HAP-1 (cell line): ENCODE measurements at places on chromosomes 6 and 20.
A peak's percentile ranks its signal among the peaks of the same experiment; 100 is the strongest.

- no peak for DNase-seq
Observed at GRCh38 chr20:12829170-12829569, 179.6 kb upstream of the SPTLC3 start.

- DNase-seq, result peak; percentile 60
Observed at GRCh38 chr6:15441215-15441868, 195.5 kb downstream of the JARID2 start.

- no peak for DNase-seq
Observed at GRCh38 chr6:16433338-16433890, 195.0 kb downstream of the GMPR start.

DNA sequence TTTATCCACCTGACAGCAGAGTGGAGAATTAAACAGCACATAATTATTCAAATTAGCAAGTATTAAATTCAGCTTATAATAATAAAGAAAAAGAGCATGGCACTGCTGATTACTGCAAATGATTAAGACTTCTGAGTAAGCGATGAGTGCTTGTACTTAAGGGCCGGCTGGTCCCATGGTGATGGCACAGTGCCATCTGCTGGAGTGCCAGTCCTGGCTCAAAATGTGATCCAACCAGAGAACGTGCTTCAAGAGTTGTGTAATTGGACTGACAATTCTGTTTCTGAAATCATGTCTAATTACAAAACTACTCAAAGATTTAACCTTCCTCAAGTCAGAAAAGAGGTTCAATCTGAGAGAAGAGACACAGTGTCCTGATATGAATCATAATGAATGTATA, 181.6 kb upstream of the RGS17 start:
- peak; percentile 48 for DNase-seq

DNA sequence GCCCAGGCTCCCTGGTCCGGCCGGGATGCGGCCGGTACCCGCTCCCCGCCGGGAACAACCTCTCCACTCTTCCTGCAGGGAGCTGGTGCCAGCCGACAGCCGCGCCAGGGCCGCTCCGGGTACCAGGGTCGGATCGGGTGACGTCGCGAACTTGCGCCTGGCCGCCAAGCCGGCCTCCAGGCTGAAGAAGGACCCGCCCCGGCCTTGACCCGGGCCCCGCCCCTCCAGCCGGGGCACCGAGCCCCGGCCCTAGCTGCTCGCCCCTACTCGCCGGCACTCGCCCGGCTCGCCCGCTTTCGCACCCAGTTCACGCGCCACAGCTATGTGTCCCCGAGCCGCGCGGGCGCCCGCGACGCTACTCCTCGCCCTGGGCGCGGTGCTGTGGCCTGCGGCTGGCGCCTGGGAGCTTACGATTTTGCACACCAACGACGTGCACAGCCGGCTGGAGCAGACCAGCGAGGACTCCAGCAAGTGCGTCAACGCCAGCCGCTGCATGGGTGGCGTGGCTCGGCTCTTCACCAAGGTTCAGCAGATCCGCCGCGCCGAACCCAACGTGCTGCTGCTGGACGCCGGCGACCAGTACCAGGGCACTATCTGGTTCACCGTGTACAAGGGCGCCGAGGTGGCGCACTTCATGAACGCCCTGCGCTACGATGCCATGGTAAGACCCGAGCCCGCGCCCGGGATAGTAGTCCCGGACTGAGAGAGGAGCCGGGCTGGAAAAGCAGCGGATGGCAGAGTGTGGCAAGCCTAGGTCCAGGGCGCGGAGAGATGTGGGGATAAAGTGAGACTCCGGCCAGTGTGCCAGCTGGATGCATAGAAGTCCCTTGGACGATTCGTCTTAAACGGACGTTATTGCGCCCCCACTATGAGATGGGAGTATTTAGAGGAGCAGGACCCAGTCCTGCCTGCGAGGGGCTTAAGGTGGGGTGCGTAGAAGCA, at the start of gene NT5E:
NT5E (plus strand) TSS at position 266 of the 942 bp plus-strand sequence; CDS start at position 323, 57 bp downstream.
- DNase-seq, result no peak

DNA sequence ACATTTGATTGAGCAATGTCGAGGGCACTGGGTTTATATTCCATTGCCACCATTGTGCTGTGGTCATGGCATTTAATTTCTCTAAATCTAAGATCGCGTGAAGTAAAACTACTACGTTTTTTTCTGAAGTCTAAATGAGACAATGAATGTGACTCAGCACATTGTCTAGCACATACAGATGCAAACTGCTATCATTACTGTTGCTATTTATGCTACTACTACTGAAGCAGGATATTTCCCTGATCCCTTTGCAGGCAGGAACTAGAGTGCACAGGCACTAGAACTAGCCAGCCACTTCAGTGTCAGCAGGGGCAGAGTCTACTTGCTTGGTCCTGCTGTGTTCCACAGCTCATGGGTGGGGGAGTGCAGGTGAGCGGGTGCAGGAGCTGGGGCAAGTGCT, 449.7 kb downstream of the CDKAL1 start:
- DNase-seq, result no peak

DNA sequence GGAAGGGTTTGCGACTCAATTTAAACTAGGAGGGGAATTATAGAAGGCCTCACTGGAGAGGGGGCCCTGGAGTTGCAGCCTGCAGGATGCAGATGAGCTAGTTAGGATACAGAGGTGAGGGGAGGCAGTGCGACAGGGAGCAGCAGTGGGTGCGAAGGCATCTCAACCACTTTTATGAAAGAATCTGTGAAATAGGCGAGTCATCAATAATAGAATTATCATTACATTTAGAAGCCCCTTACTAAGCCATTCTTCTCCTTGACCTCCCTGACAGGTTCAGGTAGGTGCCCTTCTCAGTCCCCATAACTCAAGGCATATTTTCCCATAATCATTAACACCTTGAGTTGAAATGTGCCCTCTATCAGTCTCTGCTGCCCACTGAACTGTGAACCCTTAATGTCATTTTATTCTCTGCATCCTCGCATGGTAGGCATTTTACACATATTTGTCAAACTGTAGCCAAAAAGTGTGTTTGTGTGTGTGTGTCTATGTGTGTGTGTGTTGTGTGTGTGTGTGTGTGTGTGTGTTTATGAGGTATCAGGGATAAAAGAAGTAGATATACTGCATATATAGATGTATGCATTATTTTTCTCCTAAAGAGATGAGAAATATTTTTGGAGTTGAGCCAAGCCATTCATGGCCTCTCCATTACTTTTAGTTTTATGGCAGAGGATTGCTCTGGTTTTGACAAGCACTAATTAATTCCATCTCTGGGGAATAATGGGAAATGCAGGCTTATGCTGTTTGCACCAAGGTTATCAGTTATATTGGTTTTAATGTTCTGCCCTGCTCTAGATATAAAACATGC, 898.8 kb downstream of the KIF16B start:
- no peak for DNase-seq

- no peak for DNase-seq
Observed at GRCh38 chr6:30007132-30007764, 53.8 kb upstream of the POLR1H start.

GRCh38 chr6:108518714-108519576, 41.8 kb upstream of the FOXO3 start:
- peak; percentile 56 for DNase-seq

- DNase-seq, result no peak
Observed at GRCh38 chr6:52373151-52373690, 11.3 kb downstream of the PAQR8 start.

DNA sequence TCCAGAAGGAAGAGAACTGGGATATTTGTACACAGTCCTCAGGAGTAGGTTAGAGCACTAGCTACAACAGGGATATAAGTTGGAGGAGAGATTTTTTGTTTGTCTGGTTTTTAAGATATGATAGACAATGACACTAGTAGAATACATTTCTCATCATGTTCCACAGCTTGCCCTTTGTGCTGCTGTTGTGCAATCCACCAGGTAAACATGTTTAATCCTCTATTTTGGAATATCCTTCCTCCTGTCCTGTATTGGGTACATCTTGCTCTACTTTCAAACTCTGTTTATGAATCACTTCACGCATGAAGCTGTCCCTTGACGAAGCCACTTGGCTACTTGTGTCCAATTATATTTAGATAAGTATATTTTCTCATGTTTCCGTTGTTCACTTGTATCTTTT, 153.6 kb upstream of the TENT5A start:
- no peak for DNase-seq

- DNase-seq, result peak; percentile 50
Observed at GRCh38 chr6:107866606-107867301, 42.6 kb upstream of the SCML4 start.

- DNase-seq, result no peak
Observed at GRCh38 chr20:45835329-45835765, 1.7 kb downstream of the SNX21 start.

GRCh38 chr20:36306553-36307411, 643 bp downstream of the DLGAP4 start:
- DNase-seq, result no peak

DNA sequence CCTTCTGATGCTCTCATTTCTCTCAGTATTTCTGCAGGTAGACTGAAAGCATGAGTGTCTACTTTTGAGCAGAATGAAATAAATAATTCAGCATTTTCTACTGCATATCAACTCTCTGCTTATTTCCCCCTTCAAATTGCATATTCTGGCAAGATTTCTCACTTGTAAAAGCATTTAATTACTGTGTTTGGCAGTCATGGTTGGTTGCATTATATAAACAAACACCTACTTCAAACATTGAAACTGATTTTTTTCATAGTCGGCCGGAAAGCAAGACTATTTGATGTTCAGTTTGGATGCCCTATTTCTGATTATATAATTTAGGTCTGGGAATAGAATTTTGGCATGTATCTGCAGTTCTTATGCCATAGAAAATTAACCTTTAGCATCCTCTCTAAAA, 73.1 kb downstream of the PLEKHG1 start:
- DNase-seq, result no peak

DNA sequence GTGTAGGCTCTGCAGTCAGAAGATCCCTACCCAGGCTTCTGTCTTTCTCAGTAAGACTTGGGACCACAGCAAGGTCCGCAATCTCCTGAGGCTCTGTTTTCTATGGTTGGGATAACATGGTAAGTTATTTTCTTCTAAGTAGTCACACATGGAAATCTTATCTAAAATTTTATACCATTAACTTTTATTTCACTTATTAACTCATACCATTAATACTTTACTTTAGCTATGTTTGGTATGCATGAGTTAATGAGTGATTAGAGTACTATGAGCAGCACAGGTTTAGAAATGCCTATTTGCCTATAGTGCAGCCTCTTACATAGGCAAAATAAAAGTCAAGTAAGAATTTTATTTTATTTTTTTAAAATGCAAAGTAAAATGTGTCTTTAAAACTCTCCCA, 27.2 kb downstream of the GINM1 start:
- DNase-seq, result no peak

DNA sequence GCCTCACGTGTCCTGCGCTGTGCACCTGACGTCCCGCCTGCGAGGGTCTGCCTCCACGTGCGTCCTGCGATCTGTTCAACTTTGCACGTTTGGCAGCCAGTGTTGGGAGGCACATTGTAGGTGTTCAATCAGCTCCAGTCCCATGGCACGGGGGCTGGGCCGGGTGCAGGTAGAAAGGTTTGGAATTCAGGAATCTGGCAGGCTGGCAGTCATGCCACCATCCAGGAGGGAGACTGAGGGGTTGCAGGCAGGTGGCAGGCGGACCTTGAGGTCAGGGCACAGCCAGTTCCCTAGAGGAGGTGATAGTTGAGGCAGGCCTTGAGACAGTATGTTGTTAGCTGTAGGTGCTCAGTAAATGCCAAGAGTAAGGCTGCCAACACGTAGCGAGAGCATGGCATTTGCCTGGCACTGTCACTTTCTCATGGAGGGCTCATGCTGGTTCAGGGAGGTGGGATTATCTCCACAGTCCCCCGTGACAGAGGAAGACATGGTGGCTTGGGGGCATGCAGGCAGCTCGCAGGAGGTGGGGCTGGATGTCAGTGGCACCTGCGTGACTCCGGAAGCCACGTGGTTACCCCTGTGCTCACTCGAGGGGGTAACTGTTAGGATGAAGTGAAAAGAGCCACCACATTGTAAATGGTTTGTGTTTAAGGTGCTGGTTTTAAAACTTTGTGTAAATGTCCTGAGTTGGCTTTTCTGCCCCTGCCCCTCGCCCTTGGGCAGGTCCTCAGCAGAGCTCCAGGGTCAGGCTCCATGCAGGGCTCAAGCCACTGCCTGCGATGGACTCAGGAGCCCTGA, 111.8 kb upstream of the FRMD1 start:
- no peak for DNase-seq

GRCh38 chr6:32659856-32660595, 6.4 kb downstream of the HLA-DQB1 start:
- no peak for DNase-seq

DNA sequence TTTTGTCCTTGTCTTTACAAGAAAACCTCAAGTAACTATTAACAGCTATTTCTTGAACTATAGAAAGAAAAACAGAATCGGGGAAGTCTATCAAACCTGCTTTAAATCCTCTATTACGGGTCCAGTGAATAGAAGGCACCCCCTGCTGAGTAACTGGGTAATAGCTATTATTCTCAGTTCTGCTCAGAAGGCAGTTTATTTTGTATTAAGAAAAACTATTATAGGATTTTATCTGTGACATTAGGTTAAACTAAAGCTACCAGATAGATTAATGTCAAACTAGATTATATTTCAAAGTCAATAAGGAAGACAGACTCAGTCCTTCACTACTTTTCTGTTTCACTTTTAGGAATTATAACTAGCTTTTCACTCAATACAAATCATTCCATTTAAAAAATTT, 93.7 kb downstream of the DST start:
- peak; percentile 36 for DNase-seq

GRCh38 chr6:88881451-88881850, 82.0 kb downstream of the RNGTT start:
- DNase-seq, result no peak

- no peak for DNase-seq
Observed at GRCh38 chr6:36154286-36154685, 24.0 kb downstream of the MAPK13 start.

GRCh38 chr6:2221726-2222274, 23.6 kb downstream of the GMDS start:
- DNase-seq, result no peak

GRCh38 chr6:10837009-10837621, 1.2 kb downstream of the MAK start:
- peak; percentile 32 for DNase-seq

DNA sequence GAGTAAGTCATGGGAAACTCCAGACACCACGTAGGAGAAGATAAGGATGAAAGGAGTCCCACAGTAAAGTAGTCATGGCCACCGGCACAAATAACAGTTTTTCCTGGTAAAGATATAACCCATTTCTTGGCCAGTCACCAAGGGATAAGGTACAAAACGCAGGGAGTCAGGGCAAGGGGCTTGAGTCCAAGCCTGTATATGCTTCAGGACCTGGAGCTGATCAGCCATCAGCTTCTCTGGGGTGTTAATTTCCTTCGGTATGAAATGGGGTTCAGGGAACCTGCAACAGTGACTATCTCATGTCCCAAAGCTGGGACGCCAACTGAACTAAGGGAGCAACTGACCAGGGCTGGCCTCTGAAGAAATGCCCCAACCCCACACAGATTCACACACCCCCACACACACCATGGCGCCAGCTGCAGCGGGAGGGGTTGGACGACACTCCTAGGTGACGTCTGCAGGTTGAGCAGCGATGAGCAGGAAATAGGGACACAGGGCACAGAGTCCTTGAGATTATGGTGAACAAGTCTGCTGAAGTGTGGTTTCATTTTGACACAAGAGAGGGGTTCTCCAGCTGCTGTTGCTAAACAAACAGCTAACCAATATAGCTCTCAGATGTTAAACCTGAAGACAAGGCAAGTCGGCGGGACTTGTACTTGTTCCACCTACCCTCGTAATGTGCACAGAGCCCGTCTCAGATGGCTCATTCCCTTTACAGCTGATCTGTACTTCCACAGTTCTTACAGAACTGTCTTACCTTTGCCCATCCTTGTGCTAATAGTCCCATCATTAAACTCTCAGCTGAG, 7.4 kb upstream of the ADTRP start:
- no peak for DNase-seq
